ENCODE measurements at places on chromosomes 7 and 10.

GRCh38 chr7:69847921-69848612 is 249.8 kb downstream of the AUTS2 start:
- no peak for DNase-seq

DNA sequence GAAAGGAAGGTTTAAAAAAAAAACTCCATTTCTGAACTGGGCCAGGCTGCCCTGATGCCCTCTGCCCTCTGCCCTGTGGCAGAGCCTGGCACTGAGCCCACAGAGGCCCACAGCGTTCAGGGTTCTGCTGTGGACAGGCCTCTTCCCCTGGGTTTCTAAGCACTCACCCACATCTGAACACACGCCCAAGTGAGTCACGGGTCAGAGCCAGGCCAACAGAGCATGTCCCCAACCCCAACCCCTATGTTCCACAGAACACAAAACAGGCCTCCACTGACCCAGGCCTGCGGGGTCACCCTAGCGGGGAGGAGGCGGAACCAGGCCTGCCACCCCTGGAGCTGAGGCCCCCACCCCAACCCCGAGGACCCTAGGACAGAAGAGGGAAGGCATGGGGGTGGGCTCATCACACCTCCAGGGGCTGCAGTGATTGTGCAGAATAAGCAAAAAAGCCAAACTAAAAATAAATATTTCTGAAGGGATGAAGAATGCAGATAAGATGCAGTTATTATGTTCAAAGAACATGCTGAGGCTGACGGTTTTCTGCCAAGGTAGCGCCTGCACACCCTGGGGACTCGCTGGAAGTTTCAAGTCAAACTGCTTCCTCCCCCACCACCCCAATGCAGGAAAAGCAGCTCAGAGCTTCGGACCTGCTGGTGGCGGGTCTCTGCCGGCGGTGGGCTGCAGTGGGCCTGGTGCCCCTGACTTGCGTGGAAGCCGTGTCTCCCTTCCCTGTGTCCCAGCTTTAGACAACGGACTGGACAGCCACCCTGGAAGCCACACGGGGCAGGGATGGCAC is 5.4 kb downstream of the WDR86 start:
- no peak for DNase-seq

DNA sequence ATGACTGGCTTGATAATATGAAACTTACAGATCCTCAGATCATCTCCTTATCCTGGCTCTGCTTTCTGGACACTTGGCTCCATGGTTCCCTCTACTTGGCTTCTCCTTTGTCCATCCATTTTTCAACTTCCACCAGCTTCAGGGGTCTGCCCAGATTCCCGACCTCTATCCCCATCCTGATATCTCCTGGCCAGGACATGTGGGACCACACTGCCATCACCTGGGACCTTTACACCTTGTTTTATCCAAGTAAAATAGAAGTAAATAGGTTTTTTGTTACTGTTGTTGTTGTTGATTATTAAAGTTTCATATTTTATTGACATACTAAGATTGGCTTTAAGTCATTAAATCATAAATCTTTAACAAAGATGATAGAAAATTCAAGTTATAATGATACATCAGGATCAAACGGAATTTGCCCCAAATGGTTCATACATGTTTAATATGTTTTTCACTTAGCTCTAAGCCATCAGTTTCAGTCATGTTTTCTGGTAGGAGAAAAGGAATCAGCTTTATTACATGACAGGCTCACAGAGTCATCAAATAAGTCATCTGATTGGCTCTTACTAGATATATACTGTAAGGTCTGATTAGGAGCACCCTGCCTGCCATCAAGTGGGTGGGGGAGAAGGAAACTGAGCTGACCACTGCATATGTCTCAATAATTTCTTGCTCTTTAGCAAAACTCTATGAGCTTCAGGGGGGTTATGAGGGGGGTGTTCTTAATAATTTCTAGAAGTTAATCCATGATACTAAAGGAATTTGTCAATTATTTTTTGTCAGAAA is 111.5 kb upstream of the AHR start:
- no peak for DNase-seq

DNA sequence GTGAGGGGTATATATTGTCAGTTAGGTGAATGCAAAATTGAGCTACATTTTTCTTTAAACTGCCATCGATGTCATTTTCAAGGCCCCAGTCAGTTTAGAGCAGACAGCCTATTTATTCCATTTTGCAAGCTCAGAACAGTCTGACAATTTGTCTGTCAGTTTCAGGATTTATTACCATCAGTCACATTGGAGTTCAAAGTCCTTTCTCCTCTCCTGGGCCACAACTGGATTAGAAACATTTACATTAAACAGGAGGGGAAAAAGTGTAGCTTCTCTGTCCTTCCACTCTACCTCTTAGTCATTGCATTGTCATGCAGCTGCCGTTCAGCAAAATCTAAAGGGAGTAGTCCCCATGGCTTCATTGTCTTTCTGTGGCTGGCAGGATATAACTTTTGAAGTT is 3.5 kb upstream of the GHITM start:
- no peak for DNase-seq

GRCh38 chr7:137146012-137146455 is 197.5 kb downstream of the PTN start:
- no peak for DNase-seq

GRCh38 chr10:50396491-50397311 is 145.4 kb upstream of the ASAH2 start:
- DNase-seq = no peak

- no peak for DNase-seq
These were observed 76.5 kb downstream of the IMMP2L start for GRCh38 chr7:111485701-111486380.

DNA sequence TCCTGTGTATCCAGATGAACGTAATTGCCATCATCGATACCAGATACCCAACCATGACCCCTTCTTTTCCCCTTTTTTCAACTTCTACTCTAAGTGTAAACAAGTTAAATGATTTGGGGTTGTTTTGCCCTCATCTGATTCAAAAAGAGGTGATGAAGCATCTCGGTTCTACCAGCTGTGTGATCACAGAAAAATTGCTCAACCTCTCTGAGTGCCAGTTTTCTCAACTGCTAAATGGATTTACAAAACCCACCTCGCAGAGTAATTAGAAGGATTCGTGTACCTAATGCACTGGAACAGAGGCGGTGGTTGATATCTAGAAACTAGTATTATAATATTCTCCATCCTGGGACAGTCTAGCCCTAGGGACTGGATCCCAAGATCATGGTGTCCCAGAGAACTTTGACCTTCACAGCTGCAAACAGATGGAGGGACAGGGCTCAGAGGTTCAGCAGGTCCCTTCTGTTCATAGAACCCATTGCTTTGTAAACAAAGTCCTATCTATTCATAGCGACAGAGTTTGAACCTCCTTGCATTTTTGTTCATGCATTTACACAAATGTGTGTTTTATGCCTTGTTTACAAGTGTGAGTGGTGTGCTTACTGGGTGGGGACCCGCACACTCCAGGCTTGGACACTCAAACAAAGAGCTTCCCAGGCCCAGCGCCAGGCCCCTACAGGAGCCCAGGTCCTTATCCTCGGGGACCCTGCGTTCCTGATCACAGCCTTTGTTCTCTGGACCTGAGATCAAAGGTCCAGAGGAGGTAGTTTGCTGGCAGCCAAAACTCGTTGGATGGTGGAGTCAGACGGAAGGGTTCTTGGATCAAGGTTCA is 46.4 kb downstream of the CALML3 start:
- DNase-seq = no peak

- DNase-seq = no peak
These were observed 17.4 kb upstream of the INMT start for GRCh38 chr7:30734497-30734896.

DNA sequence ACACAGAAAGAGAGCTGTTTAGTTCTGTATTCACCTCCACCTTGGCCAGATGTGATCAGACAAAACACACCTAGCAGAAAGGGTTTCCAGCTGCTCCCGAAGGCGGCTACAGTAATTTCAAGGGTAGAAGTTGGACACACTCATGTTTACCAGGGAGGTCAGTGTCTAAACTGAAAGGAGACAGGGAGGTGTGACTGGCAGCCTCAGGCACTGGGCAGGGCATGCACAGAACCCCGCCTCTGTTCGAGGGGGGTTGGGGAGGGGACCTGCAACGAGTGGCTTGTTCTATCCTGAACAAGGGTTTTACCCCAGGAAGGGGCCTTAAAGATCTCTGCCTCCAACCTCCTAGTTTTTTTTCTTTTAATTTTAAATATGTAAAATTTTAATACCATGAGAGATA is 49.6 kb downstream of the BPGM start:
- no peak for DNase-seq

DNA sequence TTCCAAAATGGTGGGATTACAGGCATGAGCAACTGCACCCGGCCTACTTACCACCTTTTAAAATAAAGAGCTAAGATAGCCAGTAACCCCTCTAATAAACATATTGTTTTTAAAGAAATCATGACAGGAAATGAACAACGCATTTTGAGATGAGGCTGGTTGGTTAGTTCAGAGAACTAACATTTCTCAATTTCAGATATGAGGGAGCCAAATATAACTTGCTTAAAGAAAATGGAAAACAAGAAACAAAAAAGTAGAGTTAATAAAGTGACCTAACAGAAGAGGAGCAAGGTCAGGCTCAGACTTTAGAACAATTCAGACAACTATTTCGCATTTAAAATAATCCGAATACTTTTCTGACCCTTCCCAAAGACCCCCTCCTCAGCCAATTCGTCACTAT is 254.9 kb upstream of the PHF14 start:
- no peak for DNase-seq
